ENCODE measurements at places on chromosomes 11 and 22. TPM values are rescaled to one million over a fixed set of nuclear protein-coding genes. Genes with fewer than 3 reads are reported as not detected.
A peak's percentile ranks its signal among the peaks of the same experiment; 100 is the strongest.

DNA sequence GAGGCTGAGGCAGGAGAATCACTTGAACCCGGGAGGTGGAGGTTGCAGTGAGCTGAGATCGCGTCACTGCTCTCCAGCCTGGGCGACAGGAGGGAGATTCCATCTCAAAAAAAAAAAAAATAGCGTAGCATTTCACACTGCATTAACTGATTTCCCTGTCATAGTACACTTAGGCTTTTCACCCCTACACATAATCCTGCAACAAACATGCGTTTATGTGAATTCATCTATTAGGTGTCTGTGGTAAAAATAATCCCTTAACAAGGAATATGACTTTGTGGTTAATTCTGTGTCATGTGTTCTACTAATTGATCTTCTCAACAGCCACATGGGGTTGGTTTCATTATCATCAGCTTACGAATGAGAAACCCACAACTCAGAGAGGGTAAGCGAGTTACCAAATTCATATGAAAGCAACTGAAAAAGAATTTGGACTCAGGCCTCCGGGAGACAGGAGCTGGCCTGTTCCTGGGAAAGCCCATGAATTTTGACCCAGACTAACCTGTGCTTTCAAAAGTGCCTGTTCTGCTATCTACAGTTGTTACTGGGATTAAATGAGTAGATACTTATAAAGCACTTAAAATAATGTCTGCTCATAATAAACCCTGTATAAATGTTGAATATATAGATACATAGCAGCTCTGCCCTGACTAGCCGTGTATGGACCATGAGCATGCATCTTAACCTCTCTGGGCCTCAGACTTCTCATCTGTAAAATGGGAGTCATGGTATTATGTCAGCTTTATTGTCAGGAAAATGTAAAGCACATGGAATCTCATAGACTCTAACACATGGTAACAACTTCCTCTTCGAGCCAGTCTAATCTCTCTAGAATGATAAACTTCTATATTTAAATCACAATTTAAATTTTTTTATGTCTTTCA is 36.6 kb downstream of the KCNJ1 start:
- no peak for DNase-seq

DNA sequence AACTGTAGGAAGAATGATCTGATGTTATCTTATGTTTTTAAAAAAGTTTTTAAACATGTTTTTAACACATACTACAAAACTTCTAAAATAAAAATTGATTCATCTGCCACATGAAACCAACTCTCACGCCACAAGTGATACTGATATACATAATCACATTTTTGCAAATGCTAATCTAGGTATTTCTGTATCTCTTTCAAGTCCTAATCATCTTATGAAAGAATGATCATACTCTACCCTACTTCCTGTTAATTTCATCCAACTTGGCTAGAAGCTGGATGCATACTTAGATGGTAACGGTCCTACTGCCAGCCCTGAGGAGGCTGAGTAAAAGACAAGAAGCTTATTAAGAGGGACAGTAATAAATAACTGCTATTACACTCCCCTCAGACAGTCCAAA is 19.2 kb downstream of the THAP12 start:
- no peak for DNase-seq

- DNase-seq = no peak
Measured at GRCh38 chr11:57405271-57405860, 14.9 kb upstream of the PRG2 start.

- DNase-seq = peak; percentile 80
Measured at GRCh38 chr11:94767701-94768601, at the start of gene AMOTL1. AMOTL1 (plus strand) TSS chr11:94768356; CDS start chr11:94768512, 156 bp downstream.

- DNase-seq = no peak
Measured at GRCh38 chr11:19714387-19715363, 2.0 kb downstream of the NAV2 start.

DNA sequence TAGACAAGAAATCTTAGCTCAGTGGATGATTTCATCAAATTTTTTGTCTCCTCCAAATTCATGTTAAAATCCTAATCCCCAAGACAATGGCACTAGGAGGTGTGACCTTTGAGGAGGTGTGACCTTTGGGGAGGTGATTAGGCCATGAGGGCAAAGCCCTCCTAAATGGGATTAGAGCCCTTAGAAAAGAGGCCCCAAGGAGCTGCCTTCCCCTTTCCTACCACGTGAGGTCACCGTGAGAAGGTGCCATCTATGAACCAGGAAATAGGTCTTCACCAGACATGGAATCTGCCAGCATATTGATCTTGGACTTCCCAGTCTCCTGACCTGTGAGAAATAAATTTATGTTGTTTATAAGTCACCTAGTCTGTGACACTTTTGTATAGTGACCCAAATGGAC is 138.7 kb downstream of the TRIM29 start:
- no peak for DNase-seq

GRCh38 chr22:21951931-21952465 is 650 bp downstream of the PPM1F start:
- no peak for DNase-seq

- no peak for DNase-seq
Measured at GRCh38 chr22:35572556-35572955, 31.9 kb downstream of the RASD2 start.

- no peak for DNase-seq
Measured at GRCh38 chr11:108685419-108686130, 20.7 kb downstream of the DDX10 start.

DNA sequence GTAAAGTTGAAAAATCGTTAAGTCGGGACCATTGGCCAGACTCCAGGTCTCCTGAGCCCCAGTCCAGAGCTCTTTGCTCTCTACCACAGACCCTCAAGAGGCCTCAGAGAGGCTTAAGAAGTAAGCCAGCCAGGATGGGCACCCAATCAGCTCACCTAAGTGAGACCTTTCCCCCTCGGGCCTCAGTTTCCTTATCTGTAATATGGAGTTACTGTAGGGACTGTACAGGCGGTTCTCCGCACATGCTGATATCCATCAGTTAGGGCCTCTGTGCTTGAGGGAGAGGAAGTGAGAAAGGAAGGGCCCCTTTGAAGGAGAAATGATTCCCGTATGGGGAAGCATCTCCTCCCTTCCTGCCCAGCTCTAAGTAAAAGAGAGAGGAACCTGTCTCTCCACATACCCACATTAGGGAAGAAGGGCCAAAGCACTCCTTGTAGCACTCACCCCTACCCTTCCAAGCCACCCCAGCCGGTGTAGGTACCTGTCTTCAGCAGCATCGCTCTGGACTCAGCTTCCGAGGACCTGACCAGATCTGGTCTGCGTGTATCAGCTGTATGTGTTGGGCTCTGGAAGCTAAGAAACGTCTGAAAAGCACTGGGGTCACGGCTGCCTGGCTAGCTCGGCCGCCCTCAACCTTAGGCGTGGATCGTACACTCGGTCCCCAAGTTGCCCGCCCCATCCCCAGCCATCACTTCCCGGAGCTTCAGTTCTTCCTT is 653 bp downstream of the NAGA start:
- no peak for DNase-seq

GRCh38 chr22:47125603-47126002 is 363.2 kb downstream of the TBC1D22A start:
- no peak for DNase-seq

GRCh38 chr11:116172851-116173250 is 599.9 kb downstream of the BUD13 start:
- no peak for DNase-seq

GRCh38 chr11:9787981-9788521 is 124.2 kb downstream of the SWAP70 start:
- no peak for DNase-seq

DNA sequence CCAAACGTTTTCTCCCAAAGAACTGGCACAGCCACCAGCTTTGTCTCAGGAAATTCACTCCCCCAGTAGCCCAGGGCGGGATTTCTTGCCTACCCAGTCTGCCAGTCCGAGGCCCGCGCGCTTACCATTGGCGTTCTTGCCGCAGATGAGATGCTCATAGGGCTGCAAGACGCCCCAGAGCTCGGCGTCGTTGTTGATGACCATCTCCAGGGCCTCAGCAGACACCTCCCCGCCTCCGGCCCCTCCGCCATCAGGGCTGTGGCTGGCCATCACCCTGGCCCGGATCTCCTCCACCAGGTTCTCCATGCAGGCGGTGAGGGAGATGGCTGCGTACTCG is 1.3 kb downstream of the ABTB2 start:
- DNase-seq = no peak

DNA sequence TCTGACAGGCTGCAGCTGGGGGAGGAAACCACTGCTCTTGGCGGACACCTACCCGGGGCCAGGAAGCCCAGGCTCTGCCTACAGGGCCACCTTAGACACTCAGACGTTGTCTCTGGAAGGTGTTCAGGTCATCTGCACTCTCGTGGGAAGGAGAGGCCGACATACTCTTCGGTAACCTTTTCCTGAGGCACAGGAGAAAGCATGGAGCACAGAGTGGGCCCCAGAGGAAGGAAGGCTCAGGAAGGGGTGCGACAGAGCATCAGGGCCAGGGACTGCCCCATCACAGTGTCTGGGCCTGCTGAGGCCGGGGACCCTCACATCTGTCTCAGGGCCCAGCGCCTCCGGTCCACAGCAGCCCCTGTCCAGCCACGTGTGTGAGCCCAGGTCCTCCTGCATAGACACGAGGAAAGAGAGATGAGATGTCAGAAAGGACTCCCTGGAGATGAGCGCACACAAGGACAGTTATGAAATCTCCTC is 18.2 kb upstream of the TUB start:
- no peak for DNase-seq

DNA sequence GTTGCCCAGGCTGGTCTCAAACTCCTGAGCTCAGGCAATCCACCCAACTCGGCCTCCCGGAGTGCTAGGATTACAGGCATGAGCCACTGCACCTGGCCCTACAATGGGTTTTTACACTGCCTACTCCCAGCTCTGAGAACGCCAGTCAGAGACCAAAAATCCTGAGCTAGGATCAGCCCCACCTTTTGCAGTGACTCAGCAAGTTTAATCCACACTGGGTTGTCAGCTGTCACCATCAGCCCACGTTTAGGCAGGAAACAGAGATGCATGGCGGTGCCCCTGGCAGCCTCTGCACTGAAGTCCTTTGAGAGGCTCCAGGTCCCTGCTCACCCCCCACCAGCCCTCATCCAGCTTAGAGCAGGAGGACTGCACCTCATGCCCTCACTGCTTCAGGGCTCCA is 117.6 kb downstream of the ARHGAP8 start:
- no peak for DNase-seq

DNA sequence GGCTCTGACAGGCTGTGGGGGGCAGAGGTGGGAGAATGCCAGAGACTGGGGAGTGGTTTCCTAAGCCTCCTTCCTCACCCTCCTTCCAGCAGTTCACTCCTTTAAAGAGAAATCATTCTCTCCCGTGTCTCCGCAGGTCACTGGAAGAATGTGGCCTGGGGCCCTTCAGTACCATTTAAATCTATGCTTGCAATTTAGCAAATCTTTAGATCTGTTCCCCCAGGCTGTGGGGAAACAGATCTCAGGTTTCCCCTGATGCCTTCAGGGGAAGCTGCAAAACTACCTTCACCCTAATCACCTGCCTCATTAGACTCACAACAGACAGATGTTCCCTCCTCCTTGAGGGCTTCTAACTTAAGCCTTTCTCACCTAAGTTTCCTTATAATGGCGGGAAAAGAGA is 55.3 kb downstream of the KIRREL3 start:
- DNase-seq = no peak

GRCh38 chr11:94767291-94767690 is 865 bp upstream of the AMOTL1 start:
- no peak for DNase-seq

DNA sequence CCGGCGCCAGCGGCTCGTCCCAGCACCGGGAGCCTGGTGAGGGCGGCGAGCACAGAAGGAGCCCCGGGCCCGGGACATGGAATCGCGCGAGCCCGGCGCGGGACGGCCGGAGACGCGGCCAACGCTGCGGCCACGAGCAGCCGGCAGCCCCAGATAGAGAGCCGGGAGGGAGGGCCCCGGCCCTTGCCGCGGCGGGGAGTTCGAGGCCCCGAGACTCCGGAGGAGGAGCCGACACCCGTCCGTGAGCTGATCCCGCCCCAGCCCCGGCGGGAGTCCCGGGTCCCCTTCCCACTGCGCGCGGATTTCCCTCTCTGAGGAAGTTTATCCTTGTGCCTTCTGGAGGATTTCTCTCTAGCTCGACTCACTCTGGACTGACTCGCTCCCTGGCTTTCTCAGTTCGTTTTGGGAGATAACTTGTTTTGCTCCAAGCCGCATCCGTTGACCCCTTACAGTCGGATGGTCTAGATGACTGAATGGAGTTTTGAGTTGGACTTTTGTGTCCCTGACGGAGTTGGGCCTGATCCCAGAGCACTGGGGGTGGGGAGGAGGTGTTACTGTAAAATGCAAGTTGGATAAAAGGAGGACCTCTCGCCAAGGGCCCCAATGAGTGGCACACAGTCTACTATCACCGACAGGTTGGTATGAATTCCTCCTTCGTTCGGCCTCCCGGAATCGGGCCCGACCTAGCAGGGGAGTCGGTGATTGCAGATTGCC is 585 bp downstream of the ARHGEF12 start:
- DNase-seq = no peak

DNA sequence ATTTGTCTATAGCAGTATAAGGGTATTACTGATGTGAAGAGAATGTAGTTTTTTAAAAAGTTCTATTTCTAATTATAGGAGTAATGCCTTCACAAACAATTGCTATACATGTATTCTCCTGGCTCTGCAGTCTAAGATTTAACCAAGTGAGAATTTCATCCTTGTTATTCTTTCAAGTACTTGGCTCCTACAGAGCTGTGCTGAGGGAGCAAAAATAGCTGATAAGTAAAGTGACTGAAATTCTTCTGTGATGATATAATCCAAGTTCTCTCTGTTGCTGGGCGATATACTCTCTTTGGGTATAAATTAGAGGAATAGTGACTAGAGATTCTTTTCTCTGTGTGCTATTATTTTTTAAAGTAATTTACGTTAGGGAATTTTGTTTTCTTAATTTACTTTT is 68.0 kb downstream of the PGR start:
- no peak for DNase-seq

DNA sequence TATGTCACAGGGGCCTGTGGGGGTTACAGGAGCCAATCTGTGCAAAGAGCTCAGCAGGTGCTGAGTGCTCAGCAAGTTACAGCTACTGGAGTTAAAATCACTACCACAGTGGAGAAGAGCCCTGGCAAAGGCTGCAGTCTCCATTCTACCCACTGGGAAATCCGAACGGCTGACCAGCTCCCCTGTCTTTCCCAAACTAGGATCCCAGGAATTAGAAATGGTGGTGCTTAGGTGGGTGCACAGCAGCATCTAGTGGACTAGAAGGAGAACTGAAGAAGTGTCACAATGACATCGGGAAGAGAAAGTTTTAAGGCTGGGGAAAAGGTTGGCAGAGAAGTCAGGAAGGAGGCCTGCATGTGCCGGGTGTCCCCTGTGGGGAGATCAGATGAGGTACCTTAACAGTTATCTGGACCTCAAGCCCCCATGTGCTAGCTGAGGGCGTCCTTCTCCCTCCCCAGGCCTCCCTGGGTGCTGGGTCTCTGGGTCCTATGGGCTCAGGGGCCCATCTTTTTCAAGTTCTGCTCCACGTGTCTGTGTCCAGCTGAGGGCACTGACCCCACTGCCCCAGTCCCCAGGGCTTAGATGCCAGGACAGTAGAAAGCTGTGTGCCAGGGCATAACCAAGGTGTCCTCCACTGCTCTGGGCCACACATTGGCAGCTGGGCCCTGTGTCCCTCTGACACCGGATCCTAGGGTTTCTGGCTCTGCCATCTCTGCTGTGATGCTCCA is 1.9 kb downstream of the PIWIL3 start:
- no peak for DNase-seq

SELENOM gene
- 411 TPM for total RNA-seq

CDHR5 gene
- total RNA-seq = not detected

GPHA2 gene
- not detected for total RNA-seq

E2F8 gene
- total RNA-seq = 0.64 TPM

OR10D3 gene
- not detected for total RNA-seq

MS4A8 gene
- total RNA-seq = not detected

TCN1 gene
- total RNA-seq = 112 TPM

PGM2L1 gene
- total RNA-seq = 13.5 TPM

IL17REL gene
- total RNA-seq = not detected

ALDH3B1 gene
- total RNA-seq = 20.6 TPM

POTEH gene
- not detected for total RNA-seq

SGSM1 gene
- 2.9 TPM for total RNA-seq
